Esophagus mucosa (tissue), 1 donor: ENCODE measurements at places on chromosomes 2 and 18. TPM values are rescaled to one million over a fixed set of nuclear protein-coding genes. Genes with fewer than 3 reads are reported as not detected.
A peak's percentile ranks its signal among the peaks of the same experiment; 100 is the strongest.

GRCh38 chr2:107534926-107535325 is 291.8 kb upstream of the RGPD4 start:
- no peak for ATAC-seq

DNA sequence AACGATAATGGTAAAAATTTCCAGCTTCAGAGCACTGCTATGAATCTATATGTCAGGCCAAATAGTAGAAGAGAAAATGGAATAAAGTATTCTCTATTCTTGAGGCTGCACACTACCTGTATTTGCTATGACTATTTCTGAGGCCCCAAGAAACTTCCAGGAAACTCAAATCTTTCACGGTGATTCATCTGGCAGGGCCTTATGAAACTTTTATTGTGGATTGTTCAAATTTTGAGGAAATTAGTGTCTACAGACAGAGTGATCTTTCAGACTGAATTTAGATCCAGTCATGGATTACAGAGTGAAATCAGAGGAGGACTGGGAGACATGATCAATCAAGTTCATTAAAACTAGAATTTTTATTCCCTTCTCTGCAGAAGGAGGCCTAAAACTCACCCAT is 4.1 kb upstream of the VSNL1 start:
- ATAC-seq = no peak

GRCh38 chr2:158473719-158474392 is 17.1 kb downstream of the PKP4 start:
- no peak for ATAC-seq

- no peak for ATAC-seq
These were observed 226.4 kb upstream of the SALL3 start for GRCh38 chr18:78753240-78753639.

- ATAC-seq = no peak
These were observed 172.7 kb upstream of the TRIB2 start for GRCh38 chr2:12543978-12544558.

- ATAC-seq = no peak
These were observed 48.1 kb downstream of the PARD6G start for GRCh38 chr18:80198994-80199748.

DNA sequence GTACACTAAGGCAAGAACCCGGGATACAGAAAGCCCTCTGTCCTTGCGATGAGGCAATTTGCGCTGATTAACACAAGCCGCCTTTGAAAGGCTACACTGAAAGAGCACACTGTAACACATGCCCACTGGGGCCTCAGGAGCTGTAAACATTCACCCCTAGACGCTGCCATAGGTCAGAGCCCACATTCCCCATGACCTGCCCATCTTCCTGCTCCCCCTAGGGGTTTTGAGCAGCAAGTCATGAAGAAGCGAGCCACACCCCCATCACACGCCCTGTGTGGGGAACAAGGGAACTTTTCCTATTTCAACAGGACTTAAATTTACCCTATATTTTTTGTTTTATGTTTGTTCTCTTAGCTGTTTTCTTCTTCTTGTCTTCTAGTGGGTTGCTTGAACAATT is 47.8 kb upstream of the SLC4A10 start:
- ATAC-seq = no peak

GRCh38 chr2:133004623-133005022 is 334.6 kb upstream of the LYPD1 start:
- no peak for ATAC-seq

DNA sequence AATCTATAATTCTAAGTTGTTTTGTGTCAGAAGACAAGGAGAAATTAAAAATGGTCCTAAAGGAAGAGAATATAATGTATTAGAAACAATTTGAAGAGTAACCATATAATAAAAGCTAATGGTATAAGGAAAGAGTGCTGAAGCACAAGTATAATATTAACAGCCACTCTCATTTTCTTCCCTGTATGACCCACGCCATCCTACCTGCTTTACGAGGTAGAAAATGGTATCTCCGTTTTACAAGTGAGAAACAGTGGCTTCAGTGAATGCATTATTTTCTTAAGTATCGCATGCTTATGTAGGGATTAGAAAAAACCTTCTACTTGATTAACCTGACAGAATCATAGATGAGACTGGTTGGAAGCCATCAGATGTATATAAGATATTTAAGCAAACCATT is 266.2 kb downstream of the CCDC102B start:
- no peak for ATAC-seq

DNA sequence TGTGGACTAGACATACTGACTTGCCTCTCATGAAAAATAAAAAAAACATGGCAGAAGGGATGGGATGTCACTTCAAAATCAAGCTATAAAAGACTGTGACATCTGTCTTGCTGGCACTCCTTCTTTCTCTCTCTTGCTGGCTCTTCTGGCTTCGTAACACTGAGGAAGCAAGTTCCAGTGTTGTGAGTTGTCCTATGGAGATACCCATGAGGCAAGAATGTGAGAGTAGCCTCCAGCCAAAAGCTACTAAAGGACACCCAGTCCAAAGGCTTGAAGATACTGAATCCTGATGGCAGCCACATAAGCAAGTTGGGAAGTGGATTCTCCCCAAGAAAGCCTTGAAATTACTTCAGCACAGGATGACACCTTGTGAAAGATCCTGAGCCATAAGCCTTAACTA is 376.1 kb upstream of the TMEFF2 start:
- no peak for ATAC-seq

GRCh38 chr2:19146867-19147266 is 211.6 kb downstream of the OSR1 start:
- ATAC-seq = no peak

- ATAC-seq = no peak
These were observed 7.3 kb upstream of the GMPPA start for GRCh38 chr2:219491278-219491963.

DNA sequence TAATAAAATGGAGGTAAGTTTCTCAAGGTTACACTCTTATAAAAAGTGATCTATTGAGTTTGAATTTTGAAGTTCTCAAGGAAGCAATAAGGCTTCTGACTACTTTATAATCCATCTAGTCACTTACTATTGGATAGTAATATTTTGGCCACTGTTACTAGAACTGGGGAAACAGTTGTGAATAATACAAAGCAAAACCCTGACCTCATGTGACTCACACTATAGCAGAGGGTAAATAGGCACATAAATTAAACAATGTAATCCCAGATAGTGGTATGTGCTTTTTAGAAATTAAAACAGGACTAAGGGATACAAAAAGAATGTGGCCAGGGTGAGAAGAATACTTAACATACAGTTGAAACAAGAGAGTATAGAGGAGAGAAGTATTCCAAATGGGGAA is 78.6 kb downstream of the CALCRL start:
- ATAC-seq = peak; percentile 37

GRCh38 chr2:208249296-208249695 is 5.6 kb downstream of the IDH1 start:
- ATAC-seq = no peak

DNA sequence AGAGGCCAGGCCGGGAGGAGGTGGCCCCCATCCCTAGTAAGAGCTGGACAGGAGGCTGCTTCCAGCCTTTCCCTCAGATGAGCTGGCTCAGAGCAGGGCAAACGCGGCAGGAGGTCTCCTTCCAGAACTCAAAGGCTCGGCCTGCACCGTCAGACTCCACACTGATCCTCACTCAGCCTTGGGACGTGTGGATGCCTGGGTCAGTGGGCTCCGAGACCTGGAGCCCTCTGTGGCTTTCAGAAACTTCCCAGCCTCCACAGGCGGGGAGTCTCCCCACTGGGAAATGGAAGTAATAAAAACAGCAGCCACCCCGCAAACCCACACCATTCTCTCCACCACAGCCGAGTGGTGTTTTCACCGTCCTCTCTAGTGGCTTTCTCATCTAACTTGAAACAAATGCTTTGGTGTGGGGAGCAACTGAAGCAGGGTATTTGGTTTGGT is 54.3 kb downstream of the INPP5D start:
- ATAC-seq = no peak

DNA sequence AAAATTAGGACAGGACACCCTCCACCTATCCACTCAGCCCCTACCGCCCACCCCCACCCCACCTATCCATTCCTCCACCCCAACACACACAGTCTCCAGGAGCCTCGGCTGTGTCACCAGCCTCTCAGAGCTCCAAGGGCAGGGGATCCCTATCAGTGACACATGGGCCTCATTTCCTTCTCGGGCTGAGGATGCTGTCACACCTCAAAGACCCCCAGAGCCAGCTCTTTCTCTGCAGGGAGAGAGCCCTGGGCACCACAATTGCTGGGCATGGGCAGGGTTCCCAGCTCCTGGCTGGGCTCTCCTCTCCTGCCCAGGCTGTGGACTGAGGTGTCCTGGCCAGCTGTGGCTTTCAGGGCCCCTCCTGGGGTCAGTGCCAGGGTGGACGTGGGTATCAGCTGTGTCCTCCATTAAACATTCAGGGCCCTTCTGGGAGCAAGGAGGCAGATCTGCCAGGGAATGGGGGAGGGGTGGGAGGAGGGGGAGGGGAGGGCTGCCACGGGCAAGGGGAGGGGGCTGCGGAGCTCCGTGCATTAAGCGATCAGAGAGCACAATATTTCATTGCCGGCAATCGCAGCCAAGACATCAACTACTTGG is 14.3 kb upstream of the ECEL1 start:
- no peak for ATAC-seq

- no peak for ATAC-seq
These were observed 400.2 kb upstream of the SPHKAP start for GRCh38 chr2:228581731-228582130.

GRCh38 chr2:168422584-168422983 is 33.5 kb upstream of the CERS6 start:
- ATAC-seq = no peak

- ATAC-seq = no peak
These were observed 1019.5 kb upstream of the LRRTM1 start for GRCh38 chr2:81324046-81324445.

GRCh38 chr2:5070257-5070656 is 621.9 kb upstream of the SOX11 start:
- no peak for ATAC-seq

DNA sequence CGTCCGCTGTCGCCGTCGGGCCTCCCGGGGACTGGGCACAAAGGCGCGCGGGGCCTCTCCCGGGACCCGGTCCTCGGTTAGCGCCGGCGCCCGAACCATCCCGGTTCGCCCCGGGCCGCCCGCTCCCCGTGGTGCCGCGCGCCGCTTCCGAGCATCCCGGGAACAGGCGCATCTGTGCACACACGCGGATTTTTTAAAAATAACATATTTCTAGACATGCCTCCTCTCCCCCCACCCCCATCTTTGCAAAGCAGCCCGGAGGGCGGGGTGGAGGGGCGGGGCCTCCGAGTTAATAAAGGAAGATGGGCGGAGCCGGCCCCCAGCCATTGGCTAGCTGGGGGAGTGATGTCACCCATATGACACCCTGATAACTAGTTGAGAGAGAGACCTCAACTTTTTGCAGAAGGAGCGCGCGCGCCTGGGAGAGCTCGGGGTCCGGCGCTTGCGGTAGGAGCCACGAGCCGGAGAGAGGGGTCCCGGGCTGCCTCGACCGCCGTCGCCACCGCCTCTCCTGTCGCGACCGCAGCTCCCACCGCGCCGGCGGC is at the start of gene SOX11:
SOX11 (plus strand) TSS at position 400 of the 545 bp plus-strand sequence. CDS start 338 bp downstream, outside the sequence.
- ATAC-seq = no peak

- no peak for ATAC-seq
These were observed 14.5 kb downstream of the SH3RF3 start for GRCh38 chr2:109143214-109144187.

GRCh38 chr2:24541621-24542020 is 50.6 kb downstream of the NCOA1 start:
- ATAC-seq = no peak

- no peak for ATAC-seq
These were observed 187.4 kb downstream of the LPIN1 start for GRCh38 chr2:11933854-11934253.

DNA sequence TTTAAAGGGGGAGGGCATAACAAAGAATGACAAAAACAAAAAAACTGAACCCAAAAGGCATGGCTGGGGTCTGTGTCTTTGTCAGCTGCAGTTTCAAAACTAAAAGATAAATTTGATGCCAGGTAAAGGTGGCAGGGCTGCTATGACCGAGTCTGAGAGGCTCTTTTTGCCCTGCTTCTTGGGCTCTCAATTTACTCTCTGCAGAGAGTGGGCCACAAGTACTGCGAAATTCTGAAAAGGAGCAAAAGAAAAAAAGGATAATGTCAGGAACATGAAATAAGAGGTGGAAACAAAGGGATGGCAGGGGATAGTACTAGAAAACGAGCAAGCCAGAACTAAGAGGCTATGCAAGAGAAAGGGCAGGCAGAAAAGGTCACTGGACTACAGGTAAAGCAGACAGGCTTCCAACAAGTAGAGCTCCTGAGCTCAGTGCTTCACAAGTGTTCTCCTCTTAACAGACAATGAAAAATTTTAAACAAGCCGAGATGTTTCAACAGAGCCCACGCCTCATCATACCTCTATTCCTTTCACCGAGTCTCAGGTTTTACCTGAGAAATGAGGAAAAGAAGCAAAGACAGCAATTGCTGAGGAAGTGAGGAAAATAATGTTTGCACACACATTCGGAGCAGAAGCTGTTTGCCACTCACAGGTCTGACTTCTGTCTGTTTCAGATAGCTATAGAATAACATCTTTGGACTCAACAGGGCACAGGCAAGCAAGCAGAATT is 7.3 kb downstream of the IRS1 start:
- ATAC-seq = no peak

DNA sequence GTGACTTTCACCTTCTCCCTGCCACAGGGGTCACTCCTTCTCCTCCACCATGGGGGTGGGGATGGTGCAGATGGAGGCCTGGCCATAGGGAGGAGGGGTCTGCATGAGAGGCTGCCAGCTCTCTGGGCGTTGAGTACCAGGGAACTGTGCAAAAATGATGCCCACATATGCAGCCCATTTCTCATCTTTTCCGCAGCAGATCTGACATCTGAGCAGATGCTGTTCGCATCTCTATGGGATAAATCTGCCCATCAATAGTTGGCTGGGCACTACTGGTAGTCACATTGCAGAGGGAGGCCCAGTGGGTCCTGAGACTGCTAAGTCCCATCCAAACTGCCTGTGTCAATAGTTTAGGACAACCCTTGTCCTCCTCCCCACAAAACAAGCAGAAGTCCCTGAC is 45.9 kb upstream of the LGALSL start:
- no peak for ATAC-seq

- ATAC-seq = no peak
These were observed 15.5 kb upstream of the CD8A start for GRCh38 chr2:86806059-86806857.

- ATAC-seq = no peak
These were observed 3.2 kb downstream of the CFLAR start for GRCh38 chr2:201118961-201119854.

The MDH1 gene
- 123 TPM for total RNA-seq

The SLC4A3 gene
- total RNA-seq = 3.0 TPM

The ZSWIM2 gene
- not detected for total RNA-seq

The LOXHD1 gene
- total RNA-seq = 0.12 TPM

The SERPINB7 gene
- total RNA-seq = 1.4 TPM

The AFF3 gene
- 0.96 TPM for total RNA-seq

The MYO3B gene
- 0.24 TPM for total RNA-seq

The ANKRD30BL gene
- not detected for total RNA-seq

The VWC2L gene
- not detected for total RNA-seq

The ATP8B1 gene
- 37.7 TPM for total RNA-seq

The TMEM37 gene
- 6.0 TPM for total RNA-seq

The CYP26B1 gene
- total RNA-seq = 1.9 TPM

The TIMM21 gene
- 23.2 TPM for total RNA-seq

The KIF5C gene
- 0.08 TPM for total RNA-seq
